WERI-Rb-1 (cell line): ENCODE measurements at places on chromosomes 2 and 18.

DNA sequence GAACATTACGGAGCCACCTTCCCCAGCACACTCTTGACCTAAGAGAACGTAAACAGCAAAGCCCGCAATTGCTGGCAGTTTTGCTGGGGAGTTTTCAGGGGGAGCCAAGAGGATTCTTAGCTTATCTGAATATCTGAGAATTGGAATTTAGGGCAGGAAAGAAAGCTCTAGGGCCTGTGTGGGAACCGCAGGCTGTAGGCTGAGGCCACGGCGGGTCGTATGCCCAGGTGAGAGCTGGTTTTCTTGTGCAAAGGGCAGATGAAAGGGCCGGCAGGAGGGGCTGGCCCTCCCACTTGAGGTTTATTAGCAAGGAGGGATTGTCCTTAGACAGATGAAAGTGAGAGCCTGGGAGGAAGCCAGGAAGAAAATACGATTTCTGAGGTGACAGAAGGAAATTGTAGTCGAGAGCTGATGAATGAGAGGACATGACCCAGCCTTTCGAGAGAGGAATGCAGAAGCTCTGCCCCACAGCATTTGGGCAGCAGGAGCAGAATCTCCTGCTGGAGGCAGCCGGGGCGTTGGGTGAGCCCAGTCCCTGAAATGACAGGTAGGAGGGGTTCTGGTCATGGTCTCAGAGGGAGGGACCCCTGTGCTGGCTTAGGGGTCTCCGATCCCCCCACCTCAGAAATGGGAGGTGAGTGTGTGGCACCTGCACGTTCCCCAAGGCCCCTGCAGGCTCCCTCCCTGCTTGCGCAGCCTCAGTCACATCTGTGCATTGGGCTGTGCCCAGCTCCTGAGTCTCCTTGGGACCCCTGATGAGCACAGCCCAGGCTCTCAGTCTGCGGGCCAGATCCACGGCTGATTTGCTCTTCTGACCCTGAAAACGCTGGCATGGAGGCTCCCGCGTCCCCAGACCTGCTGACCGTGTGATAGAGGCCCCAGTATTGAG is 61.1 kb downstream of the CABLES1 start:
- peak; percentile 44 for DNase-seq

DNA sequence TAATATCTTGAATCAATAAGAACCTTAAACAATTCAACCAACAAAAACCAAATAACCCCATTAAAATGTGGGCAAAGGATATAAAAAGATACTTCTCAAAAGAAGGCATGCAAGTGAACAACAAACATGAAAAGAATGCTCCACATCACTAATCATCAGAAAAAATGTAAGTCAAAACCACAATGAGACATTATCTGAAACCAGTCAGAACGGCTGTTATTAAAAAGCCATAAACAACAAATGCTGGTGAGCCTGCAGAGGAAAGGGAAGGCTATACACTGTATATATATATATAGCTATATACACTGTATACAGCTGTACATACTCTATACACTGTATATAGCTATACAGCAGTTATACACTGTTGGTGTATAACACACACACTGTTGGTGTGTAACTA is 47.8 kb upstream of the GALNT13 start:
- no peak for DNase-seq

- no peak for DNase-seq
Measured at GRCh38 chr2:41722668-41723369, 325.0 kb upstream of the PKDCC start.

GRCh38 chr2:32758232-32758631 is 130.4 kb downstream of the TTC27 start:
- no peak for DNase-seq

- peak; percentile 26 for DNase-seq
Measured at GRCh38 chr2:216690853-216691741, 4.3 kb downstream of the IGFBP5 start.

GRCh38 chr2:233967164-233967563 is 50.0 kb downstream of the TRPM8 start:
- DNase-seq, result no peak

- DNase-seq, result no peak
Measured at GRCh38 chr2:39537150-39537549, 100.1 kb upstream of the MAP4K3 start.

GRCh38 chr2:174334781-174335251 is at the start of gene SP9:
Gene SP9 (plus strand): TSS chr2:174334954. CDS start chr2:174335093, 139 bp downstream.
- DNase-seq, result peak; percentile 93

GRCh38 chr2:18077704-18078103 is 199.2 kb downstream of the KCNS3 start:
- no peak for DNase-seq
